Muscle of leg (tissue), 16 donors: ENCODE measurements at places on chromosomes 4 and X. TPM values are rescaled to one million over a fixed set of nuclear protein-coding genes. Genes with fewer than 3 reads are reported as not detected.

The FAM114A1 gene
- total RNA-seq, result 77.9 TPM

The CT45A5 gene
- total RNA-seq, result 0.09 TPM

The UGT2A1 gene
- total RNA-seq, result 0.31 TPM

The CCDC110 gene
- 1.4 TPM for total RNA-seq

The OTUD6A gene
- not detected for total RNA-seq

The MID1 gene
- total RNA-seq, result 19.3 TPM

The EDA2R gene
- total RNA-seq, result 2.6 TPM

The SLITRK4 gene
- 4.7 TPM for total RNA-seq

The SHROOM2 gene
- 0.84 TPM for total RNA-seq

The SLC10A6 gene
- total RNA-seq, result 0.18 TPM

The ARAP2 gene
- total RNA-seq, result 1.6 TPM

The SSX3 gene
- total RNA-seq, result not detected

The SPINK2 gene
- total RNA-seq, result not detected

The MECP2 gene
- total RNA-seq, result 18.6 TPM

The JADE3 gene
- total RNA-seq, result 2.7 TPM

The ABCG2 gene
- total RNA-seq, result 5.3 TPM

The LAMTOR3 gene
- 29.6 TPM for total RNA-seq

The PABPC5 gene
- total RNA-seq, result 5.1 TPM

The SOX3 gene
- 0.04 TPM for total RNA-seq

The USP26 gene
- total RNA-seq, result not detected

The CYSLTR1 gene
- 11.1 TPM for total RNA-seq

The TMPRSS11A gene
- total RNA-seq, result not detected

The HAUS3 gene
- 12.0 TPM for total RNA-seq

The RAB33A gene
- 0.49 TPM for total RNA-seq

The PNMA5 gene
- total RNA-seq, result not detected

The ASMT gene
- 0.13 TPM for total RNA-seq
